ENCODE measurements at places on chromosomes 7 and 10.

- no peak for DNase-seq
Observed at GRCh38 chr10:58742141-58742540, 229.5 kb downstream of the BICC1 start.

GRCh38 chr7:101395376-101395775 is 32.7 kb downstream of the COL26A1 start:
- DNase-seq = no peak

GRCh38 chr10:107232013-107232412 is 67.5 kb upstream of the SORCS1 start:
- no peak for DNase-seq

- DNase-seq = no peak
Observed at GRCh38 chr10:18737236-18737635, 78.0 kb downstream of the ARL5B start.

DNA sequence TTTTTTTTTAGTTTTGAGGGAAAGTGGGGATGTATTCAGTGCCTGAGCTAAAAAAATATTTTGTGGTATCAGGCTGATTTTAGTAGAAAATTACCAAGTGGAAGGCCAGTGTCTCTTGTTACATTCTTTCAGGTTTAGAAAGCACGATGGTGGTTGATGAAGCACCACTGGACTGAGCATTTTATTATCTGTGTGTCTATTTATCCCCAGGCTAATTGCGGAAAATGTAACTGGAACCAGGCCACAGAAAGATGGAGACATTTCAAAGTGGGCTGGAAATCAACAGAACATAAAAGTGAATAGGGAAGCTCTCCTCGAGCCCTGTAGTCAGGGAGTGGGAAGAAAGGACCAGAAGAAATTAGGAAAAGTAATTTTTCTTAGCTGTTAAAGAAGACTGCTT is 261.0 kb downstream of the STK31 start:
- no peak for DNase-seq

- no peak for DNase-seq
Observed at GRCh38 chr10:79007421-79008319, 61.1 kb upstream of the ZMIZ1 start.

All from activated CD8-positive, alpha-beta memory T cell treated with anti-CD3 and anti-CD28 coated beads for 1 hour (primary cell).